ENCODE measurements at places on chromosomes 7 and 10. TPM values are rescaled to one million over a fixed set of nuclear protein-coding genes. Genes with fewer than 3 reads are reported as not detected.

The DPP6 gene
- not detected for total RNA-seq

The CELF2 gene
- total RNA-seq, result 10.3 TPM

The CALD1 gene
- total RNA-seq, result 265 TPM

The MRPL32 gene
- total RNA-seq, result 37.8 TPM

The CCDC146 gene
- total RNA-seq, result 0.24 TPM

The CPA4 gene
- total RNA-seq, result 3.1 TPM

The FUOM gene
- total RNA-seq, result 58.6 TPM

The NKX1-2 gene
- total RNA-seq, result not detected

The NPY4R gene
- 0.13 TPM for total RNA-seq

The CYP3A5 gene
- total RNA-seq, result 0.24 TPM

The MKI67 gene
- total RNA-seq, result 16.5 TPM

The CALCR gene
- total RNA-seq, result not detected

The AGAP4 gene
- total RNA-seq, result 4.9 TPM

The TFR2 gene
- total RNA-seq, result 0.64 TPM

The CFAP70 gene
- total RNA-seq, result 0.64 TPM

The SPDYE6 gene
- total RNA-seq, result not detected

The HPSE2 gene
- not detected for total RNA-seq

The FAM180A gene
- total RNA-seq, result 3.6 TPM

The NPSR1 gene
- total RNA-seq, result not detected

The CFAP69 gene
- total RNA-seq, result 3.5 TPM

The BEND7 gene
- total RNA-seq, result 4.4 TPM

The NOM1 gene
- 9.3 TPM for total RNA-seq

The AKR1C4 gene
- total RNA-seq, result not detected

The DRGX gene
- total RNA-seq, result not detected

The EIF5AL1 gene
- total RNA-seq, result 0.32 TPM

The BUD31 gene
- 105 TPM for total RNA-seq

The RELN gene
- 0.65 TPM for total RNA-seq

The AMZ1 gene
- under 0.01 TPM for total RNA-seq

The KLF14 gene
- total RNA-seq, result 0.13 TPM

The CTBP2 gene
- total RNA-seq, result 74.1 TPM

The PTPRZ1 gene
- total RNA-seq, result not detected

The PHKG1 gene
- total RNA-seq, result not detected

The KNDC1 gene
- total RNA-seq, result not detected

The OPN4 gene
- total RNA-seq, result not detected

The GHRHR gene
- total RNA-seq, result not detected

The MRM2 gene
- 18.9 TPM for total RNA-seq

The NCF1 gene
- total RNA-seq, result not detected

The MKX gene
- 0.26 TPM for total RNA-seq

The ASIC3 gene
- total RNA-seq, result 0.96 TPM

The WAPL gene
- total RNA-seq, result 22.5 TPM
